ENCODE measurements at places on chromosomes 7 and 10.

DNA sequence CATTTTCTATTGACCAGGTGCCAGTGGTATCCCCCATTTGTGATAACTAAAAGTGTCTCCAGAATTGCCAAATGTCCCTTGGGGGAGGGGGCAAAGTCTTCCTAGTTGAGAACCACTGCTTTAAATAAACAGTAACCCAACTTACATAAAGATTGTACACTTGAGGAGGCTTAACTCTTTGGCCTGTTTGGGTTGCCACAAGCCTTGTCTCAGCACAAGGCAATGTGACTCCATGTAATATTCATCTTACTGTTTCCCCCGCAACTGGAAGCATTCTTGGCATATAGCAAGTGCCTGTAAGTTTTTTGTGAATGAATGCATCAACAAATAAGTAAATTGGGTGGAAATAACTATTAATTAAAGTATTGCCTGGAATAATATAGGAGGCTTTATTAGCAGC is 108.3 kb downstream of the ANK3 start:
- no peak for DNase-seq

GRCh38 chr7:4203626-4204512 is 478.2 kb upstream of the FOXK1 start:
- DNase-seq = no peak

DNA sequence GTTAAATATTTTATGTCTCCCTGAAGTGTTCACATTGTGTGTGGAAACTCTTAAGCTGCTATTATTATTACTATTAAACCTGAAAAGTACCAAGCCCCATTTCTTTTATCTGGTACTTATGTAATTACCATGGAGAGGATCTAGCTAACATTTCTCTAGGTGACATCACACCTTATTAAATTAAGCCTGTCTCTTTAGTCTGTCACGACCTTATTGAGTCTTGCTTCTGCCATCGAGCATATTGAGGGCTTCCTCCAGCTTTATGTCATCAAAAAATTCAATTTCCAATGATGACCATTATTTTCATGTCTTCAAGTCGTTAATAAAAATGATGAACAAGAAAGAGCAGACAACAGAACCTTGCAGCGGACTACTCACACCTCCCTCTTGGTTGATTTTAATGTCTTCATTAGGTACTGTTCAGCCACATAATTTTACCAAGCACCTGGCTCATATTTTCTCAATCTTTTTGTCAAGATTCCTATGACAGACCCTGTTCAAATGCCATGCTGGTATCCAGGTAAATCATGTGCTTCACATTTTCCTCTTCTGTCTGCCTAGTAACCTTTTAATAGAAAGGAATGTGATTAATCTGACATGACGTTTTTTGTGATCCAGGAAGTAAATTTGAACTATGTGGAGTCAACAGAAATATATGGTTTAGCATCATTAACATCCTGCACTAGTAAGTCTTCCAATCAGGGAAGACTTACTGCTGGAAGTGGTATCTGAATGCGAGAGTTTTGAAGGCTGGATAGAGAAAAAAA is 556.7 kb downstream of the SORCS3 start:
- no peak for DNase-seq

GRCh38 chr10:92187101-92187500 is 103.8 kb downstream of the CPEB3 start:
- DNase-seq = no peak

- no peak for DNase-seq
These were observed 275.4 kb upstream of the PFKP start for GRCh38 chr10:2791774-2792443.
